ENCODE measurements at places on chromosomes 2 and 18. TPM values are rescaled to one million over a fixed set of nuclear protein-coding genes. Genes with fewer than 3 reads are reported as not detected.
A peak's percentile ranks its signal among the peaks of the same experiment; 100 is the strongest.

Gene BOD1L2
- total RNA-seq = not detected

DNA sequence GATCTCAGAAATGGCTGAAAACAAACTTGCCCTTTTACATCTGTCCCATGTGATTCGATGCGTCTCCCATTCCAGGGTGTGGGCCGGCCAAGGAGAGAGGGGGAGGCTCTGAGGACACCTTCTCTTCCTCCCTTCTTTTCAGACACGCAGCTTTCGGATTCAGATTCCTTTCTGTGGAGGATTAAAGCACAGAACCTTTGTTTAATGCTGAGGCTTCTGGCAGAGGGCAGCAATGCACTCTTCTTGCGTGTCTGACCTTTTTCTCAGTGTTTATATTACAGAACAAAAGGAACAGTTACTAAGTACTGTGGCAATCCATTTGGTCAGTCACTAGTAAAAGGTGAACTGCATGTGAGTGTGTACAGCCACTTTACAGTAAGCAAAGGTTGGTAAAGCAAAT lies 268.9 kb upstream of the CCDC68 start:
- peak; percentile 30 for DNase-seq

DNA sequence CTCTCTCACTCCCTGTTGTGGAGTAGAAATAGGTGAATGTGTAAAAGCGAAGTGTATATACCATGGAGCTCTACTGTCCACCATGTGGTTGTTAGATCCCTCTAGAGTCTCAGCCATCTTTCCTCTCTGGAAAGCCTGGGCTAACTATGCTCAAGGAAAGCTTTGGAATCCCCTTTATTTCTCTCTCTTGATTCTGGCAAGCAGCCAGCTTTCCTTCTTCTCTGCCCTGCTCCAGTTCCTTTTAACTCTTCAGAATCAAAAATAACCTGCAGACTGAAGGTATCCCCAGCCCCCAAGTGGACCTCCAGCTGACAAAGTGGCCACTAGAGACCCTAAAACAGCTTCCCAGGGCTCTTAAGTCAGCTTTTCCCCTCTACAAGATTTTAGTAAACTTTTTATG lies 381.9 kb downstream of the PLCL1 start:
- DNase-seq = no peak

GRCh38 chr2:149928011-149928410 lies 340.4 kb upstream of the MMADHC start:
- no peak for DNase-seq
